Naive thymus-derived CD8-positive, alpha-beta T cell (primary cell): ENCODE measurements at places on chromosomes 3 and 15.

DNA sequence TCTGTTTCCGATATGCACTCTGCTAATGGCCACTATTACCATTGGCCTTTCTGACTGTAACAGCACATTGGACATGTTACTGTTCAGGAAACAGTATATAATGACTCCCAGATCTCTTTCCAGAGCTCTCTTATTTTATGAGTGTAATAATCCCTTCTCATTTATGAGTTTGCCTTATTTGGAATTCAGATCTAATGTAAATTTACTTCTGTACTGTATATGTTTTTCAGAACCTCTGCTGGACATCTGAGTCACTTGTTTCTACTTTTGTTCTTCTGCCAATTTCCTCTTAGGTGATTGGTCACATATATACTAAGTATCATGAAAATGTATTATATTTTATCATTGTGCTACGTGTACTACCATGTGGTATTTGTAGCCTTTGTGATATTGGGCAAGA lies 30.5 kb downstream of the RSRC1 start:
- DNase-seq, result no peak

- DNase-seq, result no peak
Measured at GRCh38 chr3:173397161-173398110, at the start of gene NLGN1. Gene NLGN1 (plus strand): TSS chr3:173397744.

GRCh38 chr3:177602601-177603147 lies 405.4 kb upstream of the TBL1XR1 start:
- DNase-seq, result no peak

- no peak for DNase-seq
Measured at GRCh38 chr3:177401375-177401774, 204.1 kb upstream of the TBL1XR1 start.

- no peak for DNase-seq
Measured at GRCh38 chr3:134711284-134711683, 60.5 kb upstream of the KY start.

DNA sequence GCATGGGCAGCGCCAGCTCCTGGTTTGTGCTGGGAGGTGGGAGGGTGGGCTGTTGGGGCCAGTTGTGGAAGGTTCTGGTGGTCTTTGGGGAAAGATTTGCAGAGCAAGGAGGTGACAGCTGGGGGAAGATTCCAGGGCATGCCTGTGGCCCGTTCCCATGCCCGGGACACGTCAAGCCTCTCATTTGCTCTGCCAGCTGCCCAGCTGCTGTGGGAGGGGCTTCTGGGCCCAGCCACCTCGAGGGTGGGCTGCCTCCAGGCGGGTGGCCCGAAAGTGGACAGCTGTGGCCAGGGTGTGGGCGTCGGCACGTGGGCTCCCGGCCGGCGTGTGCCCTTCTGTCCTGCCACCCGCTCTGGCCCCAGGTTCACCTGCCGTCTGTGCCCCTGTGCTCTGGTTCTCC lies 17.2 kb downstream of the PLXNA1 start:
- no peak for DNase-seq

GRCh38 chr3:69413551-69414207 lies 27.8 kb upstream of the FRMD4B start:
- DNase-seq, result no peak
